ENCODE measurements at places on chromosomes 1 and 21.
A peak's percentile ranks its signal among the peaks of the same experiment; 100 is the strongest.

DNA sequence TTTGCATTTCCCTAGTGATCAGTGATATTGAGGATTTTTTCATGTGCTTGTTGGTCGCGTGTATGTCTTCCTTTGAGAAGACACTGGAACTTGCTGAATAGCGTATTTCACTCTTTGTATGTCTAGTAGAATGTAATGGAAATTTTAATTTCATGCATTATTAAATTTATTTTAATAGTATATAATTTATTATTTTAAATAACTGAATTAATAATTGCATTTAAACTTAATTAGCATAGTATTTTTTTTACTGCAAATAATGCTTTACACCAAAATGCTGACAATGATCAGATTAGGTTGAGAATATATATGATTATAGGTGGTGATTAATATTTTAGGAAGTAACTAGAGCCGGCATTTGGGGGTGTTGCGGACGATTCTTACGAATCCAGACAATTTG, 10.5 kb upstream of the MTARC1 start:
- DNase-seq: no peak

GRCh38 chr1:10528066-10529014, 53.6 kb downstream of the PEX14 start:
- peak; percentile 70 for DNase-seq

DNA sequence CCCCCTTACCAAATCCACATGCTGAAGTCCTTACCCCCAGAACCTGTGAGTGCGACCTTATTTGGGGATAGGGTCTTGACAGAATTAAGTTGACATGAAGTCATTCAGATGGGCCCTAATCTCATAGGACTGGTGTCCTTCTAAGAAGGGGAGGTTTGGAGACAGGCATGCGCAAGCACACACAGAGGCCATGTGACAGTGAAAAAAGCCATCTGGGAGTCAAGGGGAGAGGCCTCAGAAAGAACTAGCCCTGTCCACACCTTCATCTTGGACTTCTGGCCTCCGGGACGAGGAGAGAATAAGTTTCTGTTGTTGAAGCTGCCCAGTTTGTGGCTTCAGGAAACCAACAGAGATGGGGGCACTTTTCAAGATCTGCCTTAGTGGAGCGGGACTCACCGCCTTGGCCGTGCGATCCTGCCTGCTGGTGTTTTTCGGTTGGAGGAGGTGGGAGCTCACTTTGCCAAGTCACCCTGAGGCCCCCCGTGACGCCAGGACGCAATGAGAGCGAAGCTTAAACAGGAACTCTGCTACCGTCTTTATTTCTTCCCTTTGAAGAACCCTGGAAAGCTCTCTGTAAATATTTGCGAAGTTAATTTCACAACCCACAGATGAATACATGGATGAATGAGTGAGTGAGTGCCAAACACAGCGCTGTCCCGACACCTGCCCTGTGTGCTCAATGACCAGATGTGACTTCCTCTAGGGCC, 42.5 kb upstream of the C1orf174 start:
- no peak for DNase-seq

DNA sequence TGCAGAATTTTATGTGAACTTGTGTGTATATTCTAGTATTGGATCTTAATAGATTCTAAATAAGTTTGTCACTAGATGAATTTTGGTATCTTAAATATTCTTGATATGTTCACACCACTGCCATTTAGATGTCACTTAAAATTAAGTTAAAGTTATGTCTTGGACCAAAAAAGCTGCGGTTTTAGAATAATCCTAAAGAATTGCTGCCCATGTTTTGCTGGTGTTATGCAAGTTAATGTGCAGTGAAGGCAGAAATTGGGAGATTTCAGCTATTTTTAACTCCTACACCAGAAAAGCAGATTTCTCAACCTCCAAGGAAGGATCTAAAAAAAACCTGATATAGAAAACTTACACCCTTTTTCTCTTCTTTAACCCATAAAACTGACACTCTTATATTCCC, 757 bp downstream of the ACADM start:
- DNase-seq: no peak

DNA sequence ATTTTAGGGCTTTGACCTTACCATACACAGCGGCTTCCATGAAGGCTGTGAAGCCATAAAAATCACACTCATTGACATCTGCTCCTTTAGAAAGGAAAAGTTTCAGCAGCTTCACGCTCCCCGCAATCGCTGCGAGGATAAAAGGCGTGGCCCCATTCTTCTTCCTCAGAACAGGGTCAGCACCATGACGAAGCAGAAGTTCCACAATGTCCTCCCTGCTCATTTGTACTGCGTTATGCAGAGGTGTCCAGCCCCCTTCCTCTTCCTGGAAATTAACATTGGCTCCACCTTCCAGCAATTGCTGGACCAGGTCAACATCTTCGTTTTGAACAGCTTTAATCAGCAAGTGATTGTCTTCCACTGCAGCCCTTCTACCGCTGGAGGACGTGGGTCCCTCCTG, 2.7 kb downstream of the RNASEL start:
- no peak for DNase-seq

DNA sequence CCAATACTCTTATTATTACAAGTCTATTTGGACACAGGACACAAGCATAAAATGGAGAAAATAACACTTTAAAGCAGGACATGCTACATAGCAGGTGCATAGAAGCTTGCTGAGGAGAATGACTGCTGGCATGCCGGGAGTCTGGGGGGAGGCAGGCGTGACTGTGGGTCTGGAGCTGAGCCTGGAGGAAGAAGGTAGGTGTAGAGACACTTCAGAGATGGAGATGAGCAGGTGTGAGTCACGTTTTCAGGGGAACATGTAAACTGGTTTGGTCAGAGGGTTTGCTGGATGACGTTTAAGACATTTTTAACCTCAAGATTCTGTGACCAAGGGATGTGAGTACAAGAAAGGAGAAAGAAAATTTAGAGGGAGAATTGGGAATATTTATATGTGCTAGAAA, 24.5 kb downstream of the OSCP1 start:
- no peak for DNase-seq

DNA sequence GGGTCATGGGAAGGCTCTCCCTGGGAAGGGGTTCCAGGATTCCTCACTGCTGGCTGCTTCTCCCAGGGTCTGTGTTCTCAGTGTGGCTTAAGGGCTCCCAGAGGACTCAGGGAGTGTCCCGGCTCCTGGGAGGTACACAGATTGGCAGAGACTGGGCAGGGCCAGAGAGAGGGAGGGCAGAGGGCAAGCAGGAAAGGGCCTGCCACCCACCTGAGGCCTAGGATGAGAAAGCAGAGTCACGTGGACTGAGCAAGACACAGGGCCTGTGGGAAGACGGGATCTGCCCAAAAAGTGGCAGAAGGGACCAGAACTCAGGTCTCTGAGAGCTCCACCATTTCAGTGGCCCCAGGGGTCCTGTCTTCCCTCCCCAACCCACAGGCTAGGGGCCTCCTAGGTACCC, 871 bp downstream of the SLFNL1 start:
- no peak for DNase-seq

DNA sequence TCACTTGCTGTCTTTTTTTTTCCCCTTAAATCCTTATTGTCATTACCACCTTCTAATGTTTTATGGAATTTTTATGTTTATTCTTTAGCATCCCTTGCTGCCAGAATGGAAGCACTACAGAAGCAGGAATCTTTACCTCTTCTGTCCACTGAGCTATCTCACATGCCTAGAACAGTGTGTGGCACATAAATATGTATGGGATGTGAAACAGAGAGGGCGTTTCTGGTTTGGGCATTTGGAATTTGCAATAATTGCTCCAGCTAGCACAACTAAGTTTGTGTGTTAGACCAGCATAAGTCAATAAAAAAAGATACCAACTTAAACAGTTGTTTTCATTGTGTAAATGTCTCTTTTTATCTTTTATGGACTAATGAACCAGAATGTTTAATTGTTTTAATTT, 330.8 kb downstream of the DISC1 start:
- DNase-seq: no peak

DNA sequence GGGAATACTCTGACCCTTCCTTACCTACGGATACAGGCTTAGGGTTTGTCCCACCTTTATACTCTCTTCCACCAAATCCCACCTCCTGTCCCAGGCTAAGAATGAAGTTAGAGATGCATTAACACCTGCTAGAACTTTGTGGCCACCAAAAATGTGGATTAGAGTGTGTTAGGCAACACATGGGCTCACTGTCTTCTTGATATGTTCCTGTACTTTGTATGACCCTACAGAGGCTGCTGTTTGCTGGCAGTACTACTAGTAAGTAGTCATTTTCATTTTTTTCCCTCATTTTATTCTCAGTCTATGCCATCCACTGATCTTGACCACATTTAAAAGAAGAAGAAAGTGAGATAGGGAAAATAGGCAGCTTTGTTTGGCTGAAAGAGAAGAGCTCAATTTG, 21.0 kb upstream of the TMEM39B start:
- DNase-seq: no peak

DNA sequence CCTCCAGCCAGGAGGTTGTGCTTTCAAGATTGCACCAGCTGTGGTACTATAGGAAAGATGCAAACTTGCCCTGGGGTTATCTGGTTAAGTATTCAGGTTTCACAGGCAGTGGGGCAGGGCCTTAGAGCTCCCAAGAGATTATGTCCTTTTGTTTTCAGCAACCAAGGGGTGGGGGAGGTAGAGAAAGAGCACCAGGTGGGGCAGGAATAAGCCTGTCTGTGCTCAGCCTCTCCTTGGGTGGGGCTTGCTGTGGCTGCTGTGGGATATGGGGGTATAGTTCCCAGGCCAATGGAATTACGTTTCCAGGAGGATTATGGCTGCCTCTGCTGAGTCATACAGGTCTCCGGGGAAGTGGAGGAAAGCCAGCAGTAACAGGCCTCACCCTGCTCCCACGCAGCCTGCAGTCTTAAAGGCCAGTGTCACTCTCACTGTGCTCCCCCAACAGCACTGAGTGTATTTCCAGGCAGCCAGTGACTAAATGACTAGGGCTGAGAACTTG, 508.6 kb downstream of the RWDD3 start:
- DNase-seq: no peak

All from dermis microvascular lymphatic vessel endothelial cell (primary cell).